ENCODE measurements at places on chromosomes 5 and 9. TPM values are rescaled to one million over a fixed set of nuclear protein-coding genes. Genes with fewer than 3 reads are reported as not detected.

Gene ZBED3
- total RNA-seq = 6.8 TPM

- no peaks in the 10 kb centered on the region for H3K36me3 ChIP-seq
- no peak for DNase-seq
- no peak overlapping the region for H3K27ac ChIP-seq
- H3K4me3 ChIP-seq = no peak overlapping the region
Observed at GRCh38 chr9:36870960-36871359, 163.1 kb downstream of the PAX5 start.

GRCh38 chr9:116541402-116541801, 145.7 kb upstream of the TRIM32 start:
- no peaks in the 10 kb centered on the region for H3K27me3 ChIP-seq
- no peak for DNase-seq
- H3K27ac ChIP-seq = no peak overlapping the region
- H3K4me1 ChIP-seq = no peaks in the 10 kb centered on the region
- H3K4me3 ChIP-seq = no peak overlapping the region

DNA sequence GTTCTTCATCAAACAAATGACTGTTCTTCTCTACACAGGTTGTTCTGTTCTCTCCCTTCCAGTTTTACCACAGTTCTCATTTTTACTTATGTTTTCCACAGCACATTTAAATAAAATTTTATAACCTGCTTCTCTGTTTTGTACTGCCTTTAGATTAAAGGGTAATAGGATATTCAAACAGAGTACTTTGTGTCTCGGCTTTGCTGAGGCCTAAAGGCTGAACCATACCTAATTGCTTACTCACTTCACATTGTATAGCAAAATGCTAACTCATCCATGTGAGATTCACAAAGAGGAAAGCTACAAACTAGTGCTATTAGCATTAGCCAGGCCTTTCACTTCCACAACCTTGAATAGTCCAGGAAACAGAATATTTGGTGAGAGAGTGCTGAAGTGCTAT, 200.3 kb downstream of the TRPM3 start:
- no peak for DNase-seq
- no peaks in the 10 kb centered on the region for H3K36me3 ChIP-seq
- no peaks in the 10 kb centered on the region for H3K4me1 ChIP-seq
- no peak overlapping the region for H3K27ac ChIP-seq
- no peaks in the 10 kb centered on the region for H3K27me3 ChIP-seq

Gene SOWAHA
- not detected for total RNA-seq

Gene HACD4
- total RNA-seq = 0.13 TPM
